ENCODE measurements at places on chromosomes 12 and 14.

GRCh38 chr12:93748672-93749383 lies 71.7 kb downstream of the CRADD start:
- no peak for DNase-seq

DNA sequence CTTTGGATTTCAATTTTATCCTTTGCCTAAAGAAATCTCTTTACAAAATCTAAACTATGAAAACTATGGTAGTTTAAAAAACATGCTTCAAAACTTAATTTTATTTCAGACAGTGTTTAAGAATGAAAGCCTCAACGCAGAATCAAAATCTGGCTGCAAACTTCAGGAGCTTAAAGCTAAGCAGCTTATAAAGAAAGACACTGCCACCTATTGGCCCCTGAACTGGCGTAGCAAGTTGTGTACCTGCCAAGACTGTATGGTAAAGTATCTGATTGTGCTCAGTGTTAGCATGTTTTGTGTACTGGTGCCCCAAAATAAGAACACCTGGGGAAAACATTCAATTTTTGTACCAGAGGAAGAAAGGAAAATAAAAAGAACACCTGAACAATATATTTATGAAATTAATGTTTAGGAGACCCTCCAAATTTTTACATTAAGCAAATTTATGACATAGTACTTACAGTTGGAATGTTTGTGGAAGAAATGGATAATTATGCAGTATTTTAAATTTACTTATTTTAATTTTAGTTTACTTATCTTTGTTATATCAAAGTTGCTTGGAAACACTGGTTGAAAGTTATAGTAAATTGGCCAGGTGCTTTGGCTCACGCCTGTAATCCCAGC lies 12.2 kb downstream of the UBR7 start:
- peak; percentile 36 for DNase-seq

DNA sequence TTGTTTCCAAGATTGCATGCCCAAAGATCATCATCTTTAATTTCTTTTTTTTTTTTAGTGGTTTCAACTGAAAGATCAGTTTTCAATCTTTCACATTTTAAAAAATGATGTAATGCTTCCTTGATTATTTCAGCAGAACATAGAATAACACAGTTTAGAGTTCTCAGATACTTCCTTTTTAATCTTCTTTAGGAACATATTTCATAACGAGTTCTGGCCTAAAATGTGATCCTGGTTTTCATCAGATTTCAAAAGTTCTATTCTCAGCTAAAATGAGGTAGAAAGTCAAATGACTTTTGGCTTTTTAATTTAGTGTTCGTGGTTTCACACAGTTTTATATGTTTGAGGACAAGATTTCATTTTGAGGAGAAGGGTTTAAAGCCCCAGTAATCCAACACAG lies 40.0 kb upstream of the NR1H4 start:
- DNase-seq = no peak

DNA sequence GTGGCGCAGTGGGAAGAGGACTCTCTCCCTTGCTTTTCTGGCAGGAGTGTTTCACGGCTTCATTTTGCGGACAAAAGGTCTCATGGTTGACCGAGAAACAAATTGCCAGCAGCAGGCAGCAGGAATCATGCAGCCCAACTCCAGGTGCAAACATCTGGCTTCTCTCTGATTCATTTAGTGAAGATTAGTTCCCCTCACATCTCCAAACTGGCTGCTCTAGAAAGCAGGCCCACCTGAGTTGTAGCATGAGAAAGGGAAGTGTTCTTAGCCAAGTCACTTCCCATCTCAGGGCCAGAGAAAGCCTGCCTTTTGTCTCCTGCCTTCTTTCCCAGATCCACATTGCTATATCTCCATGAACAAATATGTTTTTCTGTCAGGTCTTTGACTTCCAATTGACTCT lies 120.8 kb upstream of the CCDC196 start:
- DNase-seq = no peak

- no peak for DNase-seq
Measured at GRCh38 chr12:131065801-131066200, 112.1 kb downstream of the ADGRD1 start.

DNA sequence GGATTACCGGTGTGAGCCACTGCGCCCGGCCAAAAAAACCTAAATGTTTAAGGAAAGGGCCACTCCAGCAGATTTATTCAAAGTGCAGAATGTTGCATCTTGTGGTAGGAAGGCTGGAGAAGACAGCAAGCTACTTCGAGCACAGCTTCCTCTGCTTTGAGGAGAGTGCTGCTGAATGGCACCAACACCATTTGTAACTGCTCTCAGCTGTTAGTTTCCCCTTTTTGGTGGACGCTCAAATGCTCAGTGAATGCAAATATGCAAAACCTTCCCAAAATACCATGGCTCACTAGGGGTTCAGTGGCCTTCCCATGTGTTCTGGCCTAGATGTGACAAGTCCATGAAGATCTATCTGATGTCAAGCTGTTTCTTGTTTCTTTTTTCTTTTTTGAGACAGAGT lies 2.9 kb upstream of the TDRD9 start:
- DNase-seq = peak; percentile 60

GRCh38 chr14:94659901-94660300 lies 47.7 kb downstream of the SERPINA3 start:
- peak; percentile 56 for DNase-seq

DNA sequence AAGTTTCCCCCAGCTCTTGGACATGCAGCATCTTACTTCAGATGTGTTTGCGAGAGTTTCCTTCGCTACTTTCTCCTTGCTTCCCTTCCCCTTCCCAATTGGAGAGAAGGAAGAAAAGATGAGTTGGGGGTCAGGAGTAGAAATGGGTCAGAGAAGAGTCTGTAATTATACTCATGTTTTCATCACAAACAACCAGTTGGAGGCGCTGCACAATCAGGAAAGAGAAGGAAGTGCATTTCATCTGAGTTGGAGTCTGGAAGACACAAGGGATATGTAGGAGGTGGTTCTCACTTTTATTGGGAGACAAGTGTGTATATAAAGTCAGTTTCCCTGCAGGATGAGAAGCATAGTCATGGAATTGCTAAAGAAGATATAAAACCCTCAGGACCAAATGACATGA lies 31.3 kb upstream of the VSX2 start:
- DNase-seq = no peak

GRCh38 chr14:63404906-63405305 lies 86.2 kb upstream of the GPHB5 start:
- no peak for DNase-seq

GRCh38 chr12:122086116-122086515 lies 7.6 kb downstream of the MLXIP start:
- no peak for DNase-seq

GRCh38 chr12:12319451-12320183 lies 30.4 kb downstream of the MANSC1 start:
- DNase-seq = no peak

DNA sequence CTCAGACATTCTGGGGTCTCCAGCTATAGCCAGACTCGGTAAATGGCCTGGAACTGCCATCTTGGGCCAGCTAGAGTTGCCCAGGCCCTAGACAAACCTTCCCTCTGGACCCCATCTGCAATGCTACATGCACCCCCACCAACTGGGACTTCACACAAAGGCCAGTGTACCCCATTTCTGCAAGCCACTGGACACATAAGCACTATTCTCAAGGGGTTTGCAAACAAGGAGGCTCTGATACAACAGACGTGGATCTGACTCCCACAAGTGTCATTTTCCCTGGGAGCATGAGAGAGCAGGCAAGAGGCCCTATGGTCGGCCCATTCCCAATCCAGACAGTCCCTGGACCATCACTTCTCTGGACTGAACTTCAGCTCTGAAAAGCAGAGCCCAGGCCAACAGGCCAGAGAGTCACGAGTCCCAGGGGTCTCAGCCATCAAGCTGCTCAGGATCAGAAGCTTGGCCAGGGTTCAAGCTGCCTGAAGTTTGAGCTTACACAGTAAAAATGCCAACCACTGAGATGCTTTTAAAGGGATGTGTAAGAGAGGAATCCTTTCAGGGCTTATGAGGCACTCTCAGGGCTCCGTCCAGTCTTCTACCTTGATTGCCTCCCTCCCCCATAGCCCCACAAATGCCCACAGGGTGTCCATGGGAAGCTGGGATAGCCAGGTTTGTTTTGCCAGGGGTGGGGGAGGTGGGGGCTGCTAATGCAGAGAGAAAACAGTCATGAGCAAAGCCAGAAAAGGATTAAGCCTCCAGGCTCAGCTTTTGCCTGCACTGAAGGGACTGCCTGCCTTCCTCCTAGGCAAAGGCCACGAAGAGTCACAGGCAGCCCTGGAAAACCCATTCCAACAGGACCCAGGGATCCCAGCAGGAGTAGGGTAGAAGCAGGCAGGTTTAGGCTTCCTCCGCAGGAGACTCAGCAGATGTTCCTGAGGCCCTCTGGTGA lies 31.7 kb upstream of the PNMA1 start:
- DNase-seq = no peak

GRCh38 chr12:119491814-119492213 lies 101.8 kb upstream of the TMEM233 start:
- no peak for DNase-seq

GRCh38 chr12:3127832-3128231 lies 50.7 kb downstream of the TSPAN9 start:
- no peak for DNase-seq

- DNase-seq = no peak
Measured at GRCh38 chr12:32609966-32610365, 69.1 kb upstream of the DNM1L start.
